ENCODE measurements at places on chromosomes 5 and 9.

- no peak for DNase-seq
Measured at GRCh38 chr9:16884373-16884772, 13.9 kb upstream of the BNC2 start.

GRCh38 chr5:139482050-139482889 lies at the start of gene STING1:
Gene STING1 (minus strand): TSS chr5:139482758. CDS start chr5:139481704, 1,054 bp downstream.
- DNase-seq, result no peak

GRCh38 chr9:5489630-5490490 lies 20.5 kb upstream of the PDCD1LG2 start:
- DNase-seq, result no peak

DNA sequence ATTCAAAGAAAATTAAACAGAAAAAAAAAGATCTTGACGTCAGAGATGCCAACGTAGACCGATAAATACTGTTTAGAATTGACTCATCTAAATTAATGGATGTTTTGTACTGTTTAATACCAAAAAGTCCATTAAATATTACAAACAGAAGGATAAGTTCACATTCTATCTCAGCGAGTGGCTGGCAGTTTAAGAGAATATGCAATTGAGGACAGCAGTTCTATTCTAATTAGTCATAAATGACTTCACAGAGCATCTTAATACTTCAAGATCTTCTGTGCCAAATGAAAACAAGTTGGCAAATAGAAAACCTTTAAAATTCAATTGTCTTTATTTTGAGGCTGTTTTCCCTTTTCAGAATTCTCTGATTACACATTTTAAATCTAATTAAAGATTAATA lies 326.6 kb upstream of the NREP start:
- no peak for DNase-seq

DNA sequence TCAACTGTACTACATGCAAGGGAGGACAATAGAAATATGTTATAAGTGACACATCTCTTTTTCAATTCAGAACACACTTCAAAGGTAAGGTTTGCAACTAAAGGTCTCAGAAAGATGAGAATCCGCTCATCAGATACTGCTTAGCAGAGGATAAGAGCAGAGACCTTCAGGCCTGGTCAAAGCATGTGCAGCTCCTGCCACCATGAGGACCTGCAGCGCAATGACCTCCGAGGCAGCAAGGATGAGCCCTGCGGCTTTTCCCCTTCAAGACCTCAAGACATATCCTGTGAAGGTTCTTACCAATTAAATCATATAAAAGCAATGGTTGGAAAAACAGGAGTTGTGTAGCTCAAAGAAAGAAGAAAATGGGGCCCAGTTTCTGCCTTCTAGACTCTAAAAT lies 135.8 kb downstream of the TRIM36 start:
- DNase-seq, result no peak

GRCh38 chr9:128155736-128156500 lies 4.1 kb upstream of the BBLN start:
- no peak for DNase-seq

DNA sequence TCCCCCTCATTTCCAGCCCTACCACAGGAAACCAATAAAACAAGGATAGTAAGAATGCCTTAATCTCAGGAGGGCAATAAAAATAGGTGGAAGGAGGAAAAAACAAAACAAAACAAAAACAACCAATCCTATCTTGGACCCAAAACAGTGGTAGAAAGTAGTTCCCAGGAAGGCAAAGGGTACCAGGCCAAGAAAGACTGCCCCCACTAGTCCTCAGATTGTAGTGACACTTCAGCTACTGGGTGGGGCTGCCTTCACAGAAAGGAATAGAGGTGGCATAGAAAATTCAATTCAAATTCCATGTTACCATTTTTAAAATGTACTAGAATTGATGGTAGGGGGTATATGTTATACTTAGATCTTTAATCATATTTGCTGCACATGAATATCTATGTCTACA lies 59.3 kb downstream of the DPYSL3 start:
- DNase-seq, result no peak

DNA sequence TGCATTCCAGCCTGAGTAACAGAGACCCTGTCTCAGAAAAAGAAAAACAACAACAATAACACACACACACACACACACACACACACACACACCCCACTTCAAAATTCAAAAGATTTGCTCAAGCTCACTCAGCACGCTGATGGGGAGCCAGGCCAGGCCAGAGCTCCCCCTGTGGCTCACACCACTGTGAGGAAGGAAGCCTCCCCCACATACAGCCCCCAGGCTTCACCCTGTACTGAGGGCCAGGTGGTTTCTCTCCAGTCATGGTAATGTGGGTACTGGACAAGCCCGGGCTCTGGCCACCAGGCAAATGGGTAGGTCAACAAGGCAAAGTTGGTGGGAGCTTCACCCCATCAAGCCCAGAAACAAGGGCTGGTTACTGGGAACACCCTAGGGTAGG lies 19.0 kb downstream of the ATOX1 start:
- DNase-seq, result no peak

GRCh38 chr5:2761921-2762488 lies 10.5 kb upstream of the IRX2 start:
- no peak for DNase-seq

DNA sequence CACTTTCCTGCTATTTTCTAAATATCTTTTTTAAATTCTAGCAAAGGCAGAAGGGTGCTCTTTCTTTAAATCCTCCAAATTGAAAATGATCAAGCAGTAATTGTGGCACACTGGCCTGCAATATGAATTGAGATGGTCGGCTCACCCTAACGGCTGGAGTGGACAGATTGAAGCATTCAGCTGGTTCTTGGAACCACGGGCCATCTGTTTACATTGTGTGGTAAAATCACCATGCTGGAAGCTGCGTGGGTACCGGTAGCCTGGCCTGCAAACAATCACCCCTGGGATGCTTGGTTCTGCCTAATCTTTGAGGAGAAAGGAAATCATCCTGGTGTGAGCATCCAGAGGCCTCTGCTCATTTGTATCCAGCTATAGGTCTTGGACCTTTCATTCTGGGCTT lies 289.3 kb downstream of the ZNF608 start:
- no peak for DNase-seq

- DNase-seq, result peak; percentile 91
Measured at GRCh38 chr5:151770383-151771258, 1.1 kb upstream of the G3BP1 start.

- DNase-seq, result no peak
Measured at GRCh38 chr5:136080113-136080482, 51.3 kb downstream of the TGFBI start.

GRCh38 chr5:142981475-142981874 lies 211.3 kb downstream of the ARHGAP26 start:
- no peak for DNase-seq

DNA sequence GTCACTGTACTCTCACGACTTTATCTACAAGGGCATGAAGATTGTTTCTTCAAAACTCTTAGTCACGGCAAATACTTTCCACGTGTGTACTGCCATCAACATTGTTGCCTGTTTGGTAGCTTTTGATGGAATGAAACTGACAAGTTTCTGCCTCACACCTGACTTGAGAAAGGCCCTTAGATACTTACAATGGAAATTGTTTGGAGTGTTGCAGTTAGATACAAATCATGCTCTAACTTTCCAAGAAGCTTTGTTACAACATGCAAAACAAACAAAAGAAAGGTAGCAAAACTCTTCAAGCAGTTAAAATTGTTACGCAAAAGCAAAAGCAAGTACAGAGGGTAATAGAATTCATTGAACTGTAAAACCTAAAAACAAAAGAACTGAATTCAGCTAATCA lies 91.1 kb upstream of the TLE4 start:
- DNase-seq, result no peak

GRCh38 chr9:2662496-2662895 lies 40.9 kb downstream of the VLDLR start:
- no peak for DNase-seq

DNA sequence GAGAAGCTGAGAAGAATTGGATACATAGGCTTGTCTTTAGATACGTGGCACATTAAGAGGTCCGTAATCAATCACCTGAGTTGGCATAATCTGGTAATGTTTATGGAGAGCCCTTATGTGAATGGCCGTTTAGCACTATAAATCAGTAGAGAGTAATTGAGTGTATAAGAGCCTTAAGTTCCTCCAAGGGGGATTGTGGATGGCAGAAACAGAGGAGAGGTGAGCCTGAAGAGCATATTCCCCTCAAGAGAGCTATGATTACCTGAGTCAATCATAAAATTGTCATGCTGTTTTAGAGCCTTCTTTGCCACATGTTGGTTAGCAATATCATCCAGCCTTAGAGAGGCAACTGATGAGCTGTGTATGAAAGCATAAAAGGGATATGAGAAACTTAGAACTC lies 58.8 kb downstream of the FOCAD start:
- no peak for DNase-seq

GRCh38 chr9:114250235-114250568 lies 72.7 kb upstream of the ORM1 start:
- no peak for DNase-seq

GRCh38 chr9:11735391-11735790 lies 957.8 kb upstream of the TYRP1 start:
- DNase-seq, result no peak

- DNase-seq, result no peak
Measured at GRCh38 chr5:145130996-145131395, 704.1 kb downstream of the PRELID2 start.

DNA sequence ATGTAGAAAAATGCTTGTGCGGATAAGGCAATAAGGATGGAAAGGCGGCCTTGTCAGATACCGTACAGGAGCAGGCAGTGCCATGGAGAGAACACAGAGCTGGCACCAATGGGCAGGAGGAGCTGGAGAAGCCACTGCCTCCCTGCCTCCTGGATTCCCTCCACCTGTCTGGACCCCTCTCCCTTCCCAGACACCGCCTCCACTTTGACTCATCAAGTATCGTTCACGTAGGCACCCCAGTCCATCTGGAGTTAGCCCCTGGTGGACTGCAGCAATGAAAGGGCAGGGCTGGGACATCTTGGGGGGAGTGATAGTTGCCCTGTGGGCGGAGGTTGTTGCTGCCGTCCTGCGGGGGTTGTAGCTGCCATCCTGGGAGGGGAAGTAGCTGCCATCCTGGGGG lies 232.0 kb downstream of the ROR2 start:
- no peak for DNase-seq

GRCh38 chr9:76153902-76154629 lies 240.2 kb downstream of the RFK start:
- DNase-seq, result no peak

DNA sequence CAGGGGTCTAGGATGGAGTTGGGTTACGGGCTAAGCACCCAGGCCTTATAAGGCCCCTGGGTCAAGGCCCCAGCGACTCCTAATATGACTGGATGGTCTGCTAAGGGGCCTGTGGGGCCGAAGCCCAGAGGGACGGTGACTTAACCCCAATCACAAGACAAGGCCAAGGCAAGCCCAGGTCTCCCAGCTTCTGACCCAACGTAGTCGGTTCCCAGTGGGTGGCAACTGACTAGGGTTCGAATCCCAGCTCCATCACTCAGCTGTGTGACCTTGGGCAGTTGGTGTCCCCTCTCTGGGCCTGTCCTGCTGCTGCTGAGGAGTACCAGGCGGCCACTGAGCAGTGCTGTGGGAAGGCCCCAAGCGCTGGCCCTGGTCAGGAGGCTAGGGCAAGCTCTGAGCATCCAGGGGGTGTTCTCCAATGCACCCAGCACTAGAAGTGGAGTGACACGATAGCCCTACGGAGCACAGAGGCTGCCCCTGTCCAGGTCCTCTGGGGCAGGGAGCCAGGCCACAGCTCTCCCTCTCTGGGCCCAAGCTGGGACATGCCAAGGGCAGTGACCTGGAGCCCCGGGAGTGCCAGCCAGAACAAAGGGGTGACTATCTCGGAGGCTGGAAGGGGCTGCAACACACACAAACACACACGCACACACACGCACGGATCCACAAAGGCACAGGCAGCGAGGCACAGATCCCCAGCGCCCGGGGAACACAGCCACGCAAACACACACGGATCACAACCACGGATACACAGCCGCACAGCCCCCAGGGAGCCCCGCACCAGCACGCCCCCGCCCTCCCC lies 512 bp downstream of the AK1 start:
- no peak for DNase-seq

GRCh38 chr9:133607381-133607780 lies 1.8 kb downstream of the FAM163B start:
- no peak for DNase-seq

GRCh38 chr5:139650031-139650688 lies 2.0 kb downstream of the CXXC5 start:
- no peak for DNase-seq

- DNase-seq, result no peak
Measured at GRCh38 chr9:131762356-131762932, 22.6 kb upstream of the RAPGEF1 start.

DNA sequence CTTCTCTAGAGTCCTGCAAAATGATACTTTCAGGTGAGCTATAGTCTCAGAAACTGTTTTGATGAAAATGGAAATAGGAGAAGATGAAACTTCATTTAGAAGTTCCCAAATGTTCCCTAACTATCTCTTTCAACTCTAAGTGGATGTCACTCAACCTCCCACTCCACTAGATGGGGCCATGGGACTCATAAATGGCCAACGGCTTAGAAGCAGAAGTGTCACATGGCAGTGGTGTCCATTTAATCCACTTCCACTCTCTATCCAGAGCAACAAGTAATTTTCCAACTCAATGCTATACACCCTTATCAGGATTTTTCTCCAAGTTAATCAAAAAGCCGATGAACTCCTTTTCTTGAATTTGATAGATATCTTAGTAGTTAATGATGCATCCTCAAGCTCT lies 295.7 kb downstream of the EDIL3 start:
- no peak for DNase-seq

DNA sequence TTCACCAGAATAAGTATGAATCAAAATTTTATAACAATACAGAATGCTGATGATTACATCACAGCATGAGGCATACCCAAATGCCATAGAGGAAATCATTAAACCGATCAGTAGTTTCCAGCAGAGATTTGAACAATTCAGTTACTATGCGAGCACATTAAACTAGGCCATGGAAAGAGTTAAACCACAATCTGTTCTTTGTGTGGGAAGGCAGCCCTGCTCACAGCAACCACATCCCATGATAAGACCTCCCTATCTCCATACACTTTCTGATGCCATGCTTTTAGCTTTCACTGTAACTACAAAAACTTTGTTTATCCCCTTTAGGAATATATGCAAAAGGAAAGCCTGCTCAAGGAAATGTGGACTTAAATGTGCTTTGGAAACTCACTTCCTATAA lies 4.5 kb downstream of the NFIB start:
- no peak for DNase-seq

GRCh38 chr5:127642949-127643348 lies 5.9 kb upstream of the CTXN3 start:
- DNase-seq, result no peak

DNA sequence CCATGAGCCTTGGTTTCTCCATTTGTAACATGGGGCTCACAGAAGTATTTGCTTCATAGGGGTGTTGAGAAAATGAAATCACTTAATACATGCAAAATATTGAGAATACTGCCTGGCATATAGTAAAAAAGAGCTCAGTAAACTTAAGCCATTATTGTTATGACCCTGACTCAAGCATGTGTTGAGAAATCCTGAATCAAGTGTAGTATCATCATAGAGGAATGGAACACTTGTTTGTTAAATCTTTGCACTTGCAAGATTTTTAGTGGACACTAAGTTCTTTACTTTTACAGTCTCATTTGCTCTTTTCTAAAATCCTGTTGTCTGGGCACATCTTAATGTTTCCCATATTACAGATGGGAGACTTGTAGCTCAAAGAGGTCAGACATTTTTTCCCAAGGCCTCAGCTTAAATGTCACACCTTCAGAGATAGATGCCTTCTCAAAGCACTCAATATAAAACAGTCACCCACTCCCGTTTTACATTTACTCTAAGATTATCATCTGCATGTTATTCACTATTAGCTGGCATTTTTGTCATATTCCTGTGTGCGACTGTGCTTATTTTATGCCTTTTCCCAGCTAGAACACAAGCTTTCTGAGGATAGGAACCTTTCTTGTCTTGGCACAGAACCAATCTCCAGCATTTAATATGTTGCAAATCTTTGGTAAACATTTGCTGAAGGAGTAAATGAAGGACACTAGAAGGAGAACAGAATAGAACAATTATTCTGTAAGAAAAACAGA lies 250.0 kb upstream of the TNC start:
- no peak for DNase-seq
